ENCODE measurements at places on chromosomes 12 and 14.

DNA sequence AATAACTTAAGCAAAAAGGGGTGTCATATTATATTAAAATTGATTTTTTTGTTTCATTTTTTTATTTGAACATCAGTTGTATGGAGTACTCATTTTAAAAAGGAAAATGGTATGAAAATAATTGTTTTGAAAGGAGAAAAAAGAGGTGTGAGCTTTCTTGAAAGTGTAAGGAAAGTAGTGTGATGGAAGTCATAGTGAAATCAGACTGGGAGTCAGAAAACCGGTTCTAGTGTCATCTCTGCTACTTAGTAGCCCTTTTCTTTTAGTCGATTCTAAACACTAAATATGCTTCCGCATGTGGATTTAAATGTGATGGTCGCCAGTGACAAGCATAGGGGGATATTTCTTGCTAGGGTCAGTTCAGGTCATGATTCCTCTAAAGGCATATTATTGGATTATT lies 1.8 kb upstream of the DYRK2 start:
- peaks cover 9% of the 10 kb centered on the region for H3K4me1 ChIP-seq
- H3K27me3 ChIP-seq = peaks cover 3% of the 10 kb centered on the region
- no peaks in the 10 kb centered on the region for H3K36me3 ChIP-seq
- DNase-seq = no peak
- H3K27ac ChIP-seq = no peak overlapping the region

DNA sequence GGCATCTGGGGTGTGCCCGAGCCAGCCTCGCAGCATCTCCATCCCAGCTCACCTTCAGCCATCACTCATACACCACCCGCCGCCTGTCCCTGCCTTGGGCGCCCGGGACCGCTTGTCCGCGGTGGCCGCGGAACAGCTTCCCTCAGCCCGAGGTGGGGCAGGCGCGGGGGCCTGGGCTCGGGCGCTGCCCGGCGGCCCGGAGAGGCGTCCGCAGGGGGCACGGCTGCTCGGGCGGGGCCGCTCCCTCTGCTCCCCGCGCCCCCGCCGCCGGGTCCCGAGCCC lies 430 bp downstream of the SLC41A2 start:
- H3K27ac ChIP-seq = no peak overlapping the region
- H3K4me1 ChIP-seq = peaks cover 6% of the 10 kb centered on the region
- DNase-seq = peak; percentile 18

GRCh38 chr14:52485350-52485960 lies 66.8 kb downstream of the TXNDC16 start:
- no peaks in the 10 kb centered on the region for H3K27me3 ChIP-seq
- H3K27ac ChIP-seq = no peak overlapping the region
- no peaks in the 10 kb centered on the region for H3K36me3 ChIP-seq
- H3K4me3 ChIP-seq = no peak overlapping the region
- no peaks in the 10 kb centered on the region for H3K4me1 ChIP-seq

DNA sequence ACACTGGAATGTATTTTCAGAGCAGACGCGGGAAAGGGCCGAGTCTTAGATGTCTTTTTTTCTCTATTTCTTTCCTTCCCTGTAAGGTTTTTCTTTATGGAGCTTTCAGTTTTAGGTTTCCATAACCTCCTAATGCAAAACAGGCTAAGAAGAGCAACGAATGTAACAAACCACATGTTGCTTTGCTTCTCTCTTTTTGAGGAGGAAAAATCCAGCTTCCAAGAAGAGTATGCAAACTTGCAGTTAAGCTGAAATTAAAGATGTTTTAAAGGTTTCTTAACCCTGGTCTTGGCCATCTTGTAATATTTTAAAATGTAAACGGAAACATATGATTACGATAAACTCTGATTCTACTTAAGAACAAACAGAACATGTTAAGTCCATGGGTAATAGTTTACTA lies 86.9 kb downstream of the PRICKLE1 start:
- DNase-seq = no peak

DNA sequence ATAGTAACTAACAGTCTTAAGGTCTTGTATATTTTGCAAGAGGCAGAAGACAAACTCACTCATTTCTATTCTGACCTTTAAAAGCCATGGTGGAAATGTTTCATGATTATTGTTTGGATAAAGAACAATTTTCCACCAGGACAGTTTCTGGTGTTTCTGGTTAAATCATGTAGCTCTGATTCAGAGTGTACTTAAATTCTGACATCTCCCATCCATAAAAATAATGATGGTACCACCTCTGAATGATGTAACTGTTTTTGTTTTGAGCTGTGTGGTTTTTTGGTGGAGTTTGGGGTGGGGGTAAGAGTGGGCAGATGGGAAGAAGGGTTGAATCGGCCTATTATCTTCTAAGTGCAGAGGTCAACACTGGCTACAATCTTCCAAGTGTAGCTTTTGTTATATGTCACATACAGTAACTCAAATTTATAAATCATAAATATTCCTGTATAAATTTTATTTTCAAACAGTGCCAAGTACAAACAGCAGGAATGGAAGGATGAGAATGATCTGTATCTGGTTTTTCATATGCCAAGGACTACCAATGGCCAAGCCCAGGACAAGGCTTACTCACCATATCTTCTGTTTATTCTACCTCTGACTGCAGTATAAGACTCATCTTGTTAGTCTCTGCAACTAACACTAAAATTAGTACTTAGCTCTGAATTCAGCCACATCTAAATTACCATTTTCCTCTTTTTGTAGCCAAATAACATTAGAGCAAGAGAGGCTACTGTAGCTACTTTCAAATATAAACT lies 108.7 kb downstream of the BCAT1 start:
- H3K36me3 ChIP-seq = peaks cover 3% of the 10 kb centered on the region
- H3K27me3 ChIP-seq = no peaks in the 10 kb centered on the region
- no peak overlapping the region for H3K27ac ChIP-seq
- H3K4me3 ChIP-seq = no peak overlapping the region

DNA sequence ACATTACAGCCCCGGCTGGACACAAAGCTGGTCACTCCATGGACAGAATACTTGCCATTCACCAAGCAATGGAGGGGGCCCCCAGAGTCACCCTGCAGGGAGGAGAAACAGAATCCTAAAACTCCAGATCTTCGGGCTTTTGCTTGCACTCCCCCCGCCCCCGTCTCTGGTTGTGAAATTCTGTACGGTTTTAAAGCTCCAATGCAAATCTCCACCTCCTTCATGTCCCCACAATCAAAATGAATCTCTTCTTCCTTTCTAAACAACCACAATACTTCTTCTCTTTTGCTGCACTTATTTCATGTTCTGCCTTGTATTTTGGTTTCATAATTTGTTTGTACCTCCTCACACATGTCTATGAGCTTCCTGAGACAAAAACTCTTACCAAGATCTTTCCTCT lies 5.8 kb upstream of the BIN2 start:
- H3K27ac ChIP-seq = no peak overlapping the region
- H3K4me1 ChIP-seq = no peaks in the 10 kb centered on the region
- no peak for DNase-seq
- no peaks in the 10 kb centered on the region for H3K36me3 ChIP-seq

DNA sequence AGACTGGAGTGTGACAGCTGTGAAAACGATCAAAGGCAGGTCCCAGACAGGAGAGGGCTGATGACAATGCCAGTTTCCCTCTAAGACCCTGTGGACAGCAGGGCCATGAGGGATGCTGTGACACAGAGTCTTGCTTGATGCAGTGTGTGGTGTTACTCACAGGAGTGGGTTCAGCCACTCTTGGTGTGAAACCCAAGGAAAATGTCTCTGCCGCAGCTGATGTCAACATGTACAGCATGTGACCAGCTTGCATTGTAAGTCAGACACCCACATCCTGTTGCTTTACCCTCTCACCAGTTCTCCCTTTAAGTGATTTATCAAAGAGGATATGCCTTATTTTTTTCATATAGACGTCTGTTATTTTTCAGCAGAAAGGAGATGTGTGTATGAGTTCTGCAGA lies 268.6 kb downstream of the BTG1 start:
- H3K4me3 ChIP-seq = no peak overlapping the region
- H3K27me3 ChIP-seq = no peaks in the 10 kb centered on the region
- DNase-seq = peak; percentile 33
- H3K36me3 ChIP-seq = no peaks in the 10 kb centered on the region
- no peaks in the 10 kb centered on the region for H3K4me1 ChIP-seq

All from mesenchymal stem cell (in vitro differentiated cells and primary cell).